ENCODE measurements at places on chromosomes 4 and X.
A peak's percentile ranks its signal among the peaks of the same experiment; 100 is the strongest.

DNA sequence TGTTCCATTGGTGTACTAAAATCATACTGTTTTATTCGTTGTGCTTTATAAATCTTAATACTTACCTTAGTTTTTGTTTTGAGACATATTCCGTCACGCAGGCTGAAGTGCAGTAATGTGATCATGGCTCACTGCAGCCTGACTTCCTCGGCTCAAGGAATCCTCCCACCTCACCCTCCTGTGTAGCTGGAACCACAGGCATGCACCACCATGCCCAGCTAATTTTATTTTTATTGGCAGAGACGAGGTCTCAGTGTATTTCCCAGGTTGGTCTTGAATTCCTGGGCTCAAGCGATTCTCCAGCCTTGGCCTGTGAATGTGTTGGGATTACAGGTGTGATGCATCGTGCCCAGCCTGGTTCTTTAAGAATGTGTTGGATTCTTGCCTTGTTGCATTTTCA is 24.4 kb upstream of the DCK start:
- no peak for DNase-seq

GRCh38 chr4:57234252-57234775 is 124.1 kb upstream of the IGFBP7 start:
- no peak for DNase-seq

DNA sequence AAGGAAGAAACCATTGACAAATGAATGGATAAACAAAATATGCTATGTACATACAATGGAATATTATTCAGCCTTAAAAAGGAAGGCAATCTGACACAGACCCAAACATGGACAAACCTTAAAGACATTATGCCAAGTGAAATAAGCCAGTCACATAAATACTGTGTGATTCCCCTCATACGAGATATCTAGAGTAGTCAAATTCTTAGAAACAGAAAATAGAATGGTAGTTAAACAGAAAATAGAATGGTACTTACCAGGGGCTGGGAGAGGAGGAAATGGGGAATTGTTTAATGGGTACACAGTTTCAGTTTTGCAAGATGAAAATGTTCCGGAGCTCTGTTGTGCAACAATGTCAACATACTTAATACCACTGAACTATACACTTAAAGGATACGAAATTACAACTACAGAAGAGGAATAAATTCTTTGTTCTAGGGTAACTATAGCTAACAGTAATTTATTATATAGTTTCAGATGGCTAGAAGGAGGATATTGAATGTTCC is 47.8 kb upstream of the DUSP21 start:
- no peak for DNase-seq

DNA sequence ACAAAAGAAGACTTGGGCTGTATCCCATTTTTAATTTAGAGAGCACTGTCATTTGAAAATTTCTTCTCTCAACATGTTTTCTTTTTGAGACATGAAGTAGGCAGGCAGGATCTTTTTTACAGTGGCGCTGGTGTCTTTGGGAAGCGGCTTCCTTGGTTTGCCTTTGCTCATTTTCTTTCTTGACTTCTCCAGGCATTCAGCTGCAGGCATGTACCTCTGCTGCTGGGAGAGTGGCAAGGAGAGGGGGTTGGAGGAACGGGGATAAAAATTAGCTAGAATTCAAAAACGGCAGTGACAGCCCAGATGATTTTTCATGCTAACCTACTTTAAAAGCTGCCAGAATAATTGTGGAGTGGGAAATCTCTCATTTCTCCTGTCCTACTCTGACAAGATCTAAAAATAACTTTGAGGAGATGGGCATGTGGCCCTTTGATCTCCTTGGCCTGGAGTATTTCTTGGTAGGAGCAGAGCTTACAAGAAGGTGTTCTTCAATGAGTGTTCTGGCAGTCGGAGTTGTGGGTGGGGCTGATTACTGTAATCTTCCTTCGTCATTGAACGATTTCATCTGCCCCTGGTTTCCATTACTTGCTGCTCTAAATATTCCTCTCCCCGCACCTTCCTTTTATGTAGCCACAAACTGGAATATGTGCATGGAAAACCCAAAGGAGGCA is 54.8 kb downstream of the TBL1X start:
- DNase-seq = no peak

- peak; percentile 91 for DNase-seq
These were observed 2.5 kb downstream of the COQ2 start for GRCh38 chr4:83282049-83282535.

- no peak for DNase-seq
These were observed 27.2 kb downstream of the SLC39A8 start for GRCh38 chr4:102318105-102318504.

DNA sequence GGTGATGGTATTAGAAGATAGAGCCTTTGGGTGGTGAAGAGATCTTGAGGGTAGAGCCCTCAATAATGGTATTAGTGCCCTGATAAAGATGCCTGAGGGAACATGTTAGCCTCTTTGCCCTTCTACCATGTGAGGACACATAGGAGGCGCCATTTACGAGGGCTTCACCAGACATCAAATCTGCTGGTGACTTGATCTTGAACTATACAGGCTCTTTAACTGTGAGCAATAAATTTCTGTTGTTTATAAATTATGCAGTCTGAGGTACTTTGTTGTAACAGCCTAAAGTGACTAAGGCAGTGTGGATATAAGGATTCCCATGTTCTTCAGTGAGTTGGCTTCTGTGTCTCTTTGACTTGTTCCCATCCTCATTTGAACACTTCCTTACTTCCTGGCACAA is 11.8 kb downstream of the MOB1B start:
- no peak for DNase-seq

GRCh38 chrX:138719396-138719795 is 7.9 kb upstream of the FGF13 start:
- no peak for DNase-seq

DNA sequence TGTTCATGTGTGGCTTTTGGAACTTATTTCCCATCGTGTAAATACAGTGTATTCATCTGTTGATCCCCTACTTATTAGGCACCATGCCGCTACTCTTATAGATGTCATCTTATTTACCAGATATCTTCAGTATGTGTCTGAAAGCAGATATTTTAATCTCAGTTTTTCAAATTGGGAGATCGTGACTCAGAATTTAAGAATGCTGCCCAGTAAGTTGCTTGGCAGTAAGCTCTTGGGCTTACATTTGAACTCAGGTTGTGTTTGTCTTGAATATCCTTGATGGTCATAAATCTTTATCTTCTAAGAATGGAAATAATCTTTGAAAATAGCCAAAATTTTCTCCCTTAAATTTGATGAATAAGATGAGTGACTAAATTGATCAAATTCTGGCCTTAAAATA is 45.9 kb upstream of the RPA4 start:
- no peak for DNase-seq

- DNase-seq = peak; percentile 39
These were observed 36.6 kb downstream of the SMARCAD1 start for GRCh38 chr4:94244087-94244828.

DNA sequence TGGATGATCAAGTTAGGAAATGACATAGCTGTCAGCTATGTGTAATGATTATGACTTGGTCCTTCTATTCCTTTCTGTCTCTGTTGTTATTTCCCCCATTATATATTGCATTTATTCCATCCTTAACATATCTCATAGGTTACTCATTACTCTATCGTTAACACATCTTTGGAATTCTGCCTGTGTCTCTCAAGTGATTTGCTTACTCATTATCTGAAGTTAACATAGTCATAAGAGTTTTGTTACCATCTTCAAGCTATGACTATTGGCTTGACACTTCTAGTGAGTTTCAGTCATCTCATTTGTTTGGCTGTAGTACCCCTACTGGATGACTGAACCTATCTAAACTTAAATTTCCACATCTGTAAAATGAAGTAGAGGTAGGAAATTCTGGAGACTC is 286.1 kb upstream of the PPP1R2C start:
- no peak for DNase-seq

- DNase-seq = no peak
These were observed 114.3 kb downstream of the NKX6-1 start for GRCh38 chr4:84384801-84385200.

DNA sequence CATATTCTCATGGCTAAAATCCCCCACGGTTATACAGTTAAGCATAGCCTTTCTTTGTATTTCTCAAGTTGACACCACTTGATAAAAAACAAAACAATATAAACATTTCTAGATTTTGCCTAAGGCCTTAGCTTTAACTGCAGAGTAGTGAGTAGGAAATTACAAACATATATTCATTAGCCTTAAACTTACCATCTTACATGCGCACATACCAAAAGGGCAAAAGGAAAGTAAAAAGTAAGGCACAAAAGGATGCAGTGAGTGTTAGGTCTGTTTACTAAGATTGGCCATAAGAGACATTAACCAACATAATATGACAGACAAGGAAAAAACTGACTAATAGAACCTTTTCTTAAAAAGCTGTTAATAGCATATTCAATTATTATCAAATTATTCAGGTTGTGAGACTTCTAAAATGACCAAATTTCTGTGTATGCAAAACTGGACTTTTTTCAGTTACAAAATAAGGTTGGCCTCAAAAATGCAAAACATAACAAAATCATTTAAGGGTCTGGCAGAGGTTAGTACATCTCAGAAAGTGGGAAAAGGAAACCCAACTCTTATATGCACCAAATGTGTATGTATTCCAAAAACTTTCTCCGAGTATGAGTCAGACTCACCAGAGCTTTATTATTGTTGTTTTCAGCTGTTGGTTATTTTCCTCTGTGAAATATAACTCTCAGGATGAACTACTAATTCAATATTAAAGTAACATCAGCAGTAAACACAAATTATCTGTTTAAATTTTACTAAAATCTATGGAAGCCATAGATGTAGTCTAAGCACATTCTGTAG is 39.9 kb downstream of the SEPSECS start:
- DNase-seq = no peak

GRCh38 chr4:18404642-18405041 is 383.1 kb upstream of the LCORL start:
- no peak for DNase-seq

DNA sequence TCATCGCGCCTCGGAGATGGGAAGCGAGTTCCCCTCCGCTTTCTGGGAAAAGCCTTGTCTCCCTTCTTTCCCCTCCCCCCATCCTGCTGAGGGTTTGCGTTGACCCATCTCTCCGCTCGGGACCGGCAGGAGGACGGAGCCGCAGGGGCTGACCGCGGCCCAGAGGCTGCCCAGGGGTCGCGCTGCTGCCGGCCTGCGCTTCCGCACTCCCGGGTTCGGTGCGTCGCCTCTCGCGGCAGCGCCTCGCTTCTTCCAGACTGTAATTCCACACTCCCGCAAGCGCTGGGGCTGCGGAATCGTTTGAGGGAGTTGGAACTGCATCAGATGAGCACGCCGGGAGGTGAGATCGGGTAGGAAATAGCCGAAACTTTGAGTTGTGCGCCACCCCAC is 88.3 kb downstream of the BCOR start:
- DNase-seq = no peak

DNA sequence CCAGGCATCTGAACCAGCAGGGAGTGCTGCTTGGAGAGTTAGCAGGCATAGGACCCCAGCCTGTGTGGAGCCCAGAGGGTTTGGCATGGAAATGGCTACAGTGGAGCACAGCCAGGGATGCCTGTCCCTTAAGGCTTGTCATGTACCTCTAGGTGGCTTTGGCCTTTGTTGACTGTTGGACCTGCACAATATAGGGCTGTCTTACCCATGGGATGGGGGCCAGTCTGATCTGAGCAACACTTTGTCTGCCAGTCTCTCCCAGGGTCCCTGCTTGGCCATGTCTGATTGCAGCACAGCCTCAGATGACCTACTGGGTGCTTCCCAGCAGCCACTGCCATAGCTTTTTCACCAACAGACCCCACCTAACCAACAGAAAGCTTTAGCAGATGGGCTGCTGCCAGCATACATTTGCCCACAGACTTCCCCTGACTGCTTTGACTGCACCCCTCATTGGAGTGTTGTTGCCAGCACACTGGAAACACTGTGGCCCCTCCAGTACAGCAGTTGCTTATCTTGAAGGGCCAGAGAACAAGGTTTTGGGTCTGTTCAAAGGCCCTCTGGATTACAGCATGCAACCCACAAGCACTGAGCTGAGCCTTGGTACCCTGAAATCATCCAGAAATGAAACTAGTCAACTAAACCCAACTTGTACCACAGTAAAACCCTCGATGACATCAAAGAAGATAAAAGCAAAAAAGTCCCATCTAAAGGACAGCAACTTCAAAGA is 22.1 kb downstream of the ANAPC10 start:
- no peak for DNase-seq
